ENCODE measurements at places on chromosomes 7 and 10.
A peak's percentile ranks its signal among the peaks of the same experiment; 100 is the strongest.

DNA sequence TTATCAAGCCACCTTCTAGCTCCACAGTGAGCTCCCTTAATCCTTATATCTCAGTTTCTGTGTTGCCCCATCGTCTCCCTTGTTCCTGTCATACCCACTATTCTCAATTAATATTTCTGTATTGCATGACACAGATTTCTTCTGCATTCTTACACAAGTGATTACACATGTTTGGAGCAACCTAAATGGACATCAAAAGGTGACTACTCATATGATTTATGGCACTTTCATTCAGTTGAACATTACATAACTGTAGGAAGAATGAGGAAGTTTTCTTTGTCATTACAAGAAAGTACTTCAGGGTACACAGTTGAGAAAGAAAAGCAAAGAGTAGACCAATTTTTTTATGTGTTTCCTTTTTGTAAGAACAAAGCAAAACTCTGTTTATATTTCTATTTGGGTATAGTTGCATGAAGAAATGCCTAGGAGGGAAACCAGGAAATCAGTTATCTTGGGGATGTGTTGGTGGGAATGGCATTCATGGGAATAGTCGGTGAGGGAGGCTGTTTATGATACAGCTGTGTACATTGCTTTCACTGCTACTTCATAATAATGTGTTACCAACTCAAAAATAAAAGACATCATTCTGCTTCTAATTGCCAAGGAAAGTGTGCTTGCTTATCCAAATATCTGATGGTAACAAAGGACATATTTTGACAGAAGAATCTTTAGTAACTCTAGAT lies 23.6 kb upstream of the PRSS37 start:
- DNase-seq = no peak

DNA sequence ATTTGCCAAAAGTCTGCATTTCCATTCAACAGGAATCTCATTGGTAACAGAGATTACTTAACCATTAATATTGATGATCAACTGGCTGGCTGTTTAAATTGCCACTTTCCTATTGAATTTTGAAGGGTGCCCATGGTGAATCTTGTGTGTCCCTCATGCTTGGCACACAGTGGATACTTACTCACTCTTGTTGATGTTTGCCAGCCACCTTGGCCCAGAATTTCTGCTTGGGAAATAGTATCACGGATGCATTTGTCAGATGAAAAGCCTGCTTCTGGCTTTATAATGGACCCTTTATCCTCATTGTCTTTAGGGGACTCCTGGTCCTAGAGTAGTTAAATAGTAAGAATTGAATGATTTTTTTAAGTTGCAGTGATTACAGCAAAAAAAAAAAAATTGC lies 52.0 kb downstream of the MMRN2 start:
- no peak for DNase-seq

- no peak for DNase-seq
Measured at GRCh38 chr7:42080841-42081586, 156.0 kb downstream of the GLI3 start.

DNA sequence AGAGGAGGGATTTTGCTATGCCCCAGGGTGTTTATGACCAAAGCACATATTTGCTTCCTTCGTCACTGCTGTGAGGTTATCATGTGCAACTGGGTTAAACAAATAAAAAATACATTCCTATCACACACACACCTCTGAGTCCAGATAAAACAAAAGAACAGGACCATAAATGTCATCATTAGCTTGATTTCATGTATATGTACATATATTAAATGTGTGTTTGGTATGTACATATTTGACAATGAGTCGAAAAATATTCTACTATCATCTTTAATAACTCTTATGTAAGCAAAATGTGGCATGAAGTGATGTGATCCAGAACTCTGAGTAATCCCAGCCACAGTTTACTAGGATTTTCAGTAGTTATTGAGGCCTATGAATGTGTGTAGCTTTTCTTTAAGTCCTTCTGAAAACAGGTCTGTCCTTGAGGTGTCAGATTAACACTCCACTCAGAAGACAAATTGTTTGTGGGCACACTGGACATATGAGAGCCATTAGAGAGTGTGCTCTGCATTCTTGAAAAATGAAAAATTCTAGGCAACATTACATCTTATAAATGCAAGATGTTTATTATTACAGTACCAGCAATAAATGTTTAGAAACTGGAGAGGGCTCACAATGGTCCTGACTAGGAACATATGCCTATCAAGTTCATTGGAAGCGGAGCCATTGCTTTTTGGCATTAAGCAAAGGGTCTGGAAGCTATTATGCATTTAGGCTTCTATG lies 335.1 kb upstream of the SEMA3A start:
- DNase-seq = no peak

GRCh38 chr10:60524541-60524940 lies 134.9 kb upstream of the ANK3 start:
- DNase-seq = no peak

DNA sequence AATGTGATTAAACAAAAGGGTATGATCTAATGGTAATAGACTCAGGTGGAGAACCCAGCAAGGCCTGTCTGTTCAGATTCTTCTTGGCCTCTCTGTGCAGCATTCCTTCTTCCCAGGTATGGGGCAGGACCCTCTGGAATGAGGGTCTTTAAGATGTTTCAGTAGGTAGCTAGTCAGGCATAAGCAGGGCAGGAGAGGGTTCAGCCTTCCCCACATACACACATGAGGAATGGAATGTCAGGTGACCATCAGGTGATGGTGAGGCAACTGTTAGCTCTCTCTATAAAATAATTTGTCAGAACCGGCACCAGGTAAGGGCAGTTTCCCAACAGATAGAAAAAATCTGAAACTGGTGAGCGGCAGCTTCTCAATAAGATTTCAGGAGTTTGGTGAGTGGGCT lies 222.3 kb upstream of the PHYHIPL start:
- no peak for DNase-seq

- DNase-seq = peak; percentile 8
Measured at GRCh38 chr10:44045020-44045419, 339.9 kb downstream of the CXCL12 start.

GRCh38 chr10:44925224-44925623 lies 14.1 kb downstream of the TMEM72 start:
- no peak for DNase-seq

DNA sequence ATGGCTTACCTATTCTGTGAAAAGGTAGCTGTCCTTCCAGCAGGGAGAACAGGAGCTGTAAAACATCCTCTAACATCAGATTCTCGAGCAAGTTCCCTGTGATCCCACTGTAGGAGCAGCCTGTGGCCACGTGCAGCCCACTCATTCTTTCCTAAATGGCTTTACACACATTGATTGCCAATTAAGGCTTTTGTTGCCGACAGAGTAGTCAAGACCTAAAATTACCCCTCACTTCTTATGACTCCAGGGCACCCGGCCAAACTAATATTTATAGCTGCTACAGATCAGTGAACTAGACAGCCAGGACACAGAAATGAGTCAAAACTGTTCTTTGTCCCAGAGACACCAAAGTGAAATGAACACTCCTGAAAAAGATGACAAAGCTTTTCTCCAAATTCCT lies 832.1 kb downstream of the SORCS3 start:
- no peak for DNase-seq

DNA sequence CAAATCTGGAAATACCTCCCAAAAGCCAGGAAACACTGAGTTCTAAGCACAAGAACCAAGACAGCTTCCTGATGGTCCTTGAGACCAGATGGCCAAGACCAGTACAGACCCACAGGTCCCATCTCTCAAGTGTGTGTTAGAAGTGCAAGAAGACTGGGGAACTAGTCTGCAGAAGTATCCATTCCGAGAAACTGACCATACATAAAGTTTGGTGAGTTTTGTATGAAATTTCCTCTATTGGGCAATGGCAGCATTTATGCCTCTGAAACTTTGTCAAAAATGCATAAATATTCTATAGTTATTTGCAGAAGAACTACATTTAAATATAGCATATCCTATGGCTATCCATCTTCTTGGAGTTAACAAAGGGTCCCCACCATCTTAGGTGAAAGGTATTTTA lies 137.5 kb downstream of the LRRN3 start:
- no peak for DNase-seq
